Stimulated activated CD8-positive, alpha-beta memory T cell treated with anti-CD3 and anti-CD28 coated beads, Interleukin-7, amount 100 ng/mL, for 24 hours (primary cell): ENCODE measurements at places on chromosomes 16 and 17.

- DNase-seq: no peak
These were observed 78.3 kb downstream of the DNAH17 start for GRCh38 chr17:78498848-78499247.

- DNase-seq: no peak
These were observed 96.2 kb downstream of the BANP start for GRCh38 chr16:88047462-88047861.

DNA sequence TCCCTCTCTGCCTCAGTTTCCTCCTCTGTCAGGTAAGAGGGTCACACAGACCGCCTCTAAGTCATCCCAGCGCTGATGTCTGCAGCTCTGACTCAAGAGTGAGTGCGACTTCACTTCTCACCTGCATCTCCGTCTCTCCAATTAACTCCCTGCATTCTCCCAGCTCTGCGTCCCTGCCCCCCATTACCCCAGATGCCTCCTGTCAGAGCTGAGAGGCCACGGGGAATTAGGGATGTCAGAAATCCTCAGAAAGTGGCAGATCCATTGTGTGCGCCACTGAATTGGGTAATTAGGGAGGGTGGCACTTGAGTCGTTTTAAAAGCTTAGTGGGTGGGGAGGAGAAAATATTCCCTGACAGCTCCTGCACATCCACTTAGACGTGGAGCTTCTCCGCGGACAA lies 885.4 kb upstream of the EEF2KMT start:
- no peak for DNase-seq

DNA sequence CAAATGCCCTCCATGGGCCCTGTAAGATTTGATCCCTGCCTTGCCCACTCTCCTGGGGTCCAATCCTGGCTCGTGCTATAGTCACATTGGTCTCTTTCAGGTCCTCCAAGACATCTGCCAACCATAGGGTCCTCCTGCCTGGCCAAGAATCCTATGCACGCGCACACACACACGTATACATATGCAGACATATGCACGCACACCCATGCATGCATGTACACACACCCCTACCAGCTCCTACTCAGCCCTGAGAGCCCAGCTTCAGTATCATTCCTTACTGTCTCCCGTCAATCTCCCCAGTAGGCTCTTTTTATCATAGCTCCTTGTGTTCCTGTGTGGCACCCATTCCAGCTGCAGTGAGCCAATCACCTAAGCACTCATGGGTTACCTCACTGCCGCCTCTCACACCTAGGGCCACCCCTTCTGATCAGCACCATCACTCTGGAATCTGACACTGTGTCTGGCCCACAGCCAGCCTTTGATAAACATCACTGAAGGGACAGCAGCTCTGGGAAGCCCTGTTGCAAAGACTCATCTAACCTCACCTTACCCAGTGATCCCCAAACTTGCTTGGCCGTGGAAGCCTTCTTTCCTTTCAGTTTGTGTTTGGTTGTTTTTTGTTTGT lies 7.9 kb upstream of the DNAH17 start:
- DNase-seq: no peak

DNA sequence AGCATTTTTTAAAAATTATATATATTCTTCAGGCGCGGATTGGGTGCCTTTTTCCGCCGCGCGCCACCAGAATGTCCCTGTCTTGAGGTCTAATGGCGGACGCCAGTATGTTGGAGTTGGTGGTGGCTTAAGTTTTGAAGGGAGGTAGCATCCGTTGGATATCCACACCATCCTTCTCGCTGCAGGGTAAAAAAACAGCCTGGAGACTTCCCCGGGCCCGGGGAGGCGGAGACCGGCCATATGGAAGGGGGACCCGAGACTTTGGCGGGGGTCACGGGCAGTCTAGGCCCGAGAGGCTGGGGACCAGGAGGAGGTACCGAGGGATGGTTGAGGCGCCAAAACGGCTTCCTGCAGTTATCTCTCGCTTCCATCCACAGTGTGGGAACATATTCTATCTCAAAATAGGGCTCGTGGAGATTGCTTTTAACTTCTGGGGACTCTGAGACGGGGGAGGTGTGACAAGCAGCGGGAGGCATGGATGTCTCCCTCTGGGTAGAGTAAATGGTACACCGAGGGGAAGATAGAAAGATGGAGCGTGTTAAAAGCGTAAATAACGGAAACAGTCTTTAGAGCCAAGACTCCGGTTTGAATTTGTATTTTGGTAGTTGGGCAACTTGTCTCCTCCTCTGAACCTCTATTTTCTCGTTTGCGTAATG lies at the start of gene SF3B3:
TSS of gene SF3B3 (plus strand) at position 74 of the 656 bp plus-strand sequence. CDS start 2,841 bp downstream, outside the sequence.
- peak; percentile 35 for DNase-seq

DNA sequence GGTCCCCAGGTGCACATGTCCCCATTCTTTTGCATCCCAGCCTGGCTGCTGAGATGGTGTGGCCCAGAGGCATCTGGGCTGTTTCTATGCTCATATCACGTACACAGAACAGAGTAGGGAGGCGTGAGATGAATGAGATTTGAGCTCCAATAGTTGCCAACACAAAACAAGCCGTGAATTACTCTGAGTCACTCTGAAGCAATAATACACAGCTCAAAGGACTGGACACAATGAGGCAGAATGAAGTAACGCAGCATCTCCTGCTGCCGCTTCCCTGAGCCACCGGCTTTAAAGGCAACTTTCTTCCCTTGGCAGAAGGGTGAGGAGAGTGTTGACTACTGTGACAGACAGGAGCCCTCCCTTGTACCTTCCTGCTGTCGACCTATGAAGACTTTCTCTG lies 33.9 kb upstream of the CLEC18B start:
- DNase-seq: no peak

- no peak for DNase-seq
These were observed 8.4 kb downstream of the SDR42E1 start for GRCh38 chr16:82002831-82003230.

GRCh38 chr17:6427279-6427781 lies 7.6 kb downstream of the AIPL1 start:
- DNase-seq: no peak

DNA sequence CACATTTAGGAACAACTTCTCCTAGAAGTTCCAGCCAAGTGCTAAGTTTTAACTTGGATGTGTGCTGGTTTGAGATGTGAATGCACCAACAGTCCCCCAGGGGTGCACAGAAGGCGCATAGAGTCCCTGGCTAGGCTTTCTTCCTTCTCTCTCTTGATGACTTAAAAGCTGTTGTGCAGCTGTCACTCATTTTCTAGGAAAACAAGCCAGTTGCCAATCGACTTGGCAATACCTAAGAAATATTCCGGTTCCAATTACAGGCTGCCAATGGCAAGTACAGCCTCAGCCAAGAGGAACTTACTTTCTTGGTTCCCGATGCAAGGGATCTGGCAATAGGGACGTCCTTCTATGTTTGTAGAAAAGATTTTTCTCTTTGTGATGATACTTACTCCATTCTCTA lies 266.6 kb upstream of the EEF2KMT start:
- DNase-seq: no peak

DNA sequence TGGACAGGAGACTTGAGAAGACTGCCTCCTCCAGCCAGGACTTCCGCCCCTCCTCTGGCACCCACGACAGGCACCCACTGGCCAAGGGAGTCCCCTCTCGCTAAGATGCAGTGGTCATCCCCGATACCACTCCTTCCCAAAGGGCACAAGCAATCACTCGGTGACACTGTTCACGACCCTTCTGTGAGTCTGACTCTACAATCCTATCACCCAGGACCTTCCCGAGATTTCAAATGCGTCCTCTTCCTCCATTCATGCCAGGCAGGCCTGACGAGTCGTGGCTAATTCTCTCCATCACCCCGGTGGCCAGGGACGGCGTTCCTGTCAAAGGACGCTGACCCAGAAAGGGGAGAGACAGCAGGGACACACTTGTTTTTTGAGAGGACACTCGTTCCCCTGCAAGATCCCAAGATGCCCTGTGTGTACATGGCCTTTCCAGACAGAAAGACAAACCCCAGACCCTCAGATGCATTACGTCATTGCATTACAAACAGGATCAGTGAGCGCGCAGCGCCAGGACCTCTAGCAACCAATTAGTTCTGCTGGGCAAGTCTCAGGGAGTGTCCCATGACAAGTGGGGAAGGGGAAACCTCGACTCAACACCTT lies 12.2 kb downstream of the FBXO31 start:
- no peak for DNase-seq
